Small intestine (tissue), 16 donors: ENCODE measurements at places on chromosomes 11 and 22. TPM values are rescaled to one million over a fixed set of nuclear protein-coding genes. Genes with fewer than 3 reads are reported as not detected.
A peak's percentile ranks its signal among the peaks of the same experiment; 100 is the strongest.

RNF121 gene
- 15.9 TPM for polyA plus RNA-seq

QSER1 gene
- 1.4 TPM for polyA plus RNA-seq

DNA sequence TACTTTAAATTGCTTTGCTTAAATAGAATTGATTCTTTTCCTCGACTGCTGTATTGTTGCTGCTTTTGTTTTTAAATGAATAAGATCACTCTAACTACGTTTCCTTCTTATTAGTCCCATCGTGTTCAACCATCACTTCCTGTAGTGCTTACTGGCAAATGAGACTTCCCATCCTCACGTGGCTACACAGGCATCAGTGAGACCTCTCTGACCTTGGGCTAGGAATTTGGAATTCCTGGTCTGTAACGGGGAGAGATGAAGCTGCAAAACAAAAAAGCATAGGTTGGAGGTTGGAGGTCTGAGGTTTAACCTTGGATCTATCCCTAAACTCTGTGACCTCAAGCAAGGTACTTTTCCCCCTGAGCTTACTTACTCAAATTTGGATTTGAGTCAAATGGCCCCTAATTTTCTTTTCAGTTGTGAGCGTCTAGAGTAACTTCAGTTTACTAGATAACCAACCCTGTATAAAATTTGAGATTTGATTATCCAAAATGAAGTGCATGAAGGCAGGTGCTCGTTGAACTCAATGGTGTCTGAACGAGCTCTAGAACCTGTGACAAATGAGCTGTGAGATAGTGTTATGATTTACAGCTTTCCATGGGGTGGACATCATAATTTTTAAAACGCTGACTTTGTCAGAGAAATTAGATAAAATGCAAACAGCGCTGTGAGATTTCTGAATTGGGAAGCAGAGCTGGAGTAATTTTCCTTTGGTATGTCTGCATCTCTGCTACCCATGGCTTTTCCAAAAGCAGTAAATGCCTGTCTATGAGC, 151.2 kb downstream of the DBX1 start:
- DNase-seq, result no peak

- no peak for DNase-seq
Measured at GRCh38 chr11:26087120-26087935, 244.6 kb upstream of the ANO3 start.

- no peak for DNase-seq
Measured at GRCh38 chr11:46457659-46458424, 66.3 kb upstream of the CHRM4 start.

DNA sequence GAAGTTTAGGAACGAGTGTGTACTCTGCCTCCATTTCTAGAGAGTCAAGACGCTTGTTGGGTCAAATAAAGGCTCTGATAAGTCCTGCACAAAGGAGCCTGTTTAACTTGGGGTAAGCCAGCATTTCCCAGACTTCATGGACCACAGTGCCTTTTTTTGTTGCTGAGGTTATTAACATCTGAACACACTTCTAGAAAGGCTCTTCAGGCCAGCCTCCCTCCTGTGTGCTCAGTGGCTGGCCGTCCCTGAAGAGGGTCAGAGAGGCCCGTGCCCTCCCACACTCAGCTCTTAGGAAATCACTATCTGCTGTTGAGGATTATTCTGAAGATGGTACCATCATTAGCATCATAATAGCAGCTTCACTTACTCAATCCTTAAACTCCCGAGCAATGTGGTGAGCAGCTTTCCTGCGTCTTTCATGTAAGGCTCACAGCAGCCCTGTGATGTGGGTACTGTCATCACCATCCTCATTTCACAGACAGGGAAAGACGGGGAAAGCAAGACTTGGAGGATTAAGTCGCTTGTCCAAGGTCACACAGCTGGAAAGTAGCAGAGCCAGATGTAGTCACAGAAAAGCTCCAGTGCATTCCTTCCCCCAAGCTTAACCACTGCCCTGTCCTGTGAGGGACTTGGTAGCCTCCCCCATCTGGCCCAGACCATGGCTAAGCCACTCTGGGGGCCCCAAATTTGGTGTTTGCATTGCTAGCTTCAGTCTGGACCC, 71.3 kb downstream of the TSPAN18 start:
- DNase-seq, result no peak

DNA sequence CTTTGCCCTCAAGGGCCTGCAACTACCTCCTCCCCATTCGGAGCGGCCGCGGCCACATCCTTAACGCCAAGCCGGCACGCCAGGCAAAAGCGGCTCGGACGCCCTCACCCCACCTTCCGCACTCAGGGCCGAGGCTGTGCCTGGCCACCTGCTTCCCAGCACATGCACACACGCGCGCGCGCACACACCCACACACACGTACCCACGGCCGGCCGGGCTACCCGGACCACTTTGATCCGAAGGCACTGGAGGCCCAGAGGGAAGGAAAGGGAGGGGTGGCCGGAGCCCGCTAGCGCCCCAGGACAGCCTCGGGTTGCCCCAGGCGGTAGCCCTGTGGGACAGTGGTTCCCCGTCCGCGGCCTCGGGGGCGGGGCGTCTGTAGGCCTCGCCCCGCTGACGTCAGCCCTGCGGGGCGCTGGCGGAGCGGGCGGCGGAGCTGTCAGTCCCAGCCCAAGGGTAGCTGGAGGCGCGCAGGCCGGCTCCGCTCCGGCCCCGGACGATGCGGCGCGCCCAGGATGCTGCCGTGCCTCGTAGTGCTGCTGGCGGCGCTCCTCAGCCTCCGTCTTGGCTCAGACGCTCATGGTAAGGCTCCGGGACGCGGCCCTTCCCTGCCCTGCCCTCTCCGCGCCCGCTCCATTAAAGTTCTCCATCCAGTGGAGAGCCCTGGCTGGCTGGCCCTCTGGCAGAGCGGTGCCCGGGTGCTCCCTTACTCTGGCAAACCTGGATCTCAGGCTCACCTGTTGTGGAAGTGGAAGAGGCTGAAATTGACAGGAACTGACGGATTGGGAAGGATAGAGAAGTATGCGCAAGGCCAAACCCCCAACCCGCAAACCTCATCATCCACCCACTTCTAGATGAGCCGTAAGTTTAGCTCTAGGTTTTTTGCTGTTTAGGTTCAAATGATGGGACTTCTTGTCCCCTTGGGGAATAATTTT, at the start of gene IL10RA:
Gene IL10RA, plus strand, starts transcription at position 442 of the 935 bp plus-strand sequence. Its CDS starts 74 bp downstream, at position 516.
- DNase-seq, result peak; percentile 94

DNA sequence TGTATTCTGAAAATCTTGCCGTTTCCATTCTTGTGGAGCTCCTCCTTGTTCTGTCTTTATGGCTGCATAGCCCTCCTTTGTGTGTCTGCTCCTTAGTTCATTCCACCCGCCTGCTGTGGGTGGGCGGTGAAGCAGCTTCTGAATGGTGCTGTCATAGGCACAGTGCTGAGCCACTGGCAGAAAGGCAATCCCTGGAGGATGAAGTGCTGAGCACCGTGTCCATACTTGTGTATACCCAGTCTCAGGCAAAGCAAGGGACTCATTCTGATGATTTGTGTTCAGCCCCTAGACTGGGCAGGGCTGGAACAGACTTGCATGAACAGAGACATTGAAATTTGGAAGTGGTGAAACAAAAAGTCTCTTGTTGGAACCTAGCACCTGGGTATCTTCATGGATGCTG, 134.9 kb downstream of the MYO18B start:
- no peak for DNase-seq

- no peak for DNase-seq
Measured at GRCh38 chr22:30289980-30290313, 642 bp upstream of the CASTOR1 start.

- DNase-seq, result no peak
Measured at GRCh38 chr11:36196411-36196998, 92.7 kb downstream of the COMMD9 start.
